ENCODE measurements at places on chromosomes 4 and X. TPM values are rescaled to one million over a fixed set of nuclear protein-coding genes. Genes with fewer than 3 reads are reported as not detected.

DNA sequence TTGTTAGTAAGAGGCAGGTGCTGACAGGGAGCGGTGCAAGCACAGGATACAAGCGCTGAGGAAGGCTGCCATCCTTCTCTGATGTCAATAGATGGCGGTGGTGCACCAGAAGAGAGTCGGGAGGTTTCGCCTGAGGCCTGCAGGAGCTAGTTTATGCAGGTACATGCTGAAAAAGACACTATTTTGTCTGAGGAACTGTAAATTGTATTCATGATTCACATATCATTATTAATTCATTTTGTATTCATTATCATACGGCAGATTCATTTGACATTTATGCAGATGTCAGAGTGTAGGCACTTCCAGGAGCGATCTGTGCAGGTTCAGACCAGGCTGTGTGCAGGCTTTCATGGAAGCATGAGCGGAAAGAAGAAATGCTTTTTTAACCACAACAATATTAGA, 824.0 kb downstream of the STIM2 start:
- no peak overlapping the region for H3K27ac ChIP-seq
- no peaks in the 10 kb centered on the region for H3K27me3 ChIP-seq
- H3K36me3 ChIP-seq, result no peaks in the 10 kb centered on the region
- peak; percentile 78 for DNase-seq
- H3K4me1 ChIP-seq, result no peaks in the 10 kb centered on the region

GRCh38 chr4:187181054-187181453, 457.4 kb upstream of the FAT1 start:
- no peaks in the 10 kb centered on the region for H3K4me1 ChIP-seq
- no peak overlapping the region for H3K27ac ChIP-seq
- H3K27me3 ChIP-seq, result no peaks in the 10 kb centered on the region
- H3K4me3 ChIP-seq, result no peak overlapping the region
- no peaks in the 10 kb centered on the region for H3K36me3 ChIP-seq

DNA sequence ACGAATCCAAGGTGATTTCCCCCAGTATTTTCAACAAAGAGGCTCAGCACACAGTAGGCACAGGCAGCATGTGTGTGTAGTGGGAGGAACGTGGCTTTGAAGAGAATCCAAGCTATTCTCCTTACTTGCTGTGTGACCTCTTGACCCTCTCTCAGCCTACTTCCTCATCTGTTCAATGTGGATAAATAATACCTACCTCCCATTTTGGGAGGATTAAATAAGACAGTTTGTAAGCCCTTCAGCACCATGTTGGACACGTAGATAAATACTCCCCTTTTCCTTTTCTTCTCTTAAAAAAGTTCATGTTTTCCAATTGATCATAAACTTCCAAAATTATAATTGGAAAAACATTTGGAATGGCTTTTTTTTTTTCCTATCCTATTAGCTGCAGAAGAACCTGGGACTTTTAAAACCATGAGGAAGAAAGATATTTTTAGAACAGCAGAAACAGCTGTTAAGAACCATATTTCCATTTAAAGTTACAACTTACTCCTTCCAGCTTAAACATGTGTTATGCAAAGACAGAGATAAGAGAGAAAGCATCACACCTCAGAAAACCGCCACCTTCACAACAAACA, 56.1 kb upstream of the TMEM131L start:
- H3K27ac ChIP-seq, result no peak overlapping the region
- no peak for DNase-seq
- H3K4me3 ChIP-seq, result no peak overlapping the region
- no peaks in the 10 kb centered on the region for H3K27me3 ChIP-seq
- H3K36me3 ChIP-seq, result no peaks in the 10 kb centered on the region

DNA sequence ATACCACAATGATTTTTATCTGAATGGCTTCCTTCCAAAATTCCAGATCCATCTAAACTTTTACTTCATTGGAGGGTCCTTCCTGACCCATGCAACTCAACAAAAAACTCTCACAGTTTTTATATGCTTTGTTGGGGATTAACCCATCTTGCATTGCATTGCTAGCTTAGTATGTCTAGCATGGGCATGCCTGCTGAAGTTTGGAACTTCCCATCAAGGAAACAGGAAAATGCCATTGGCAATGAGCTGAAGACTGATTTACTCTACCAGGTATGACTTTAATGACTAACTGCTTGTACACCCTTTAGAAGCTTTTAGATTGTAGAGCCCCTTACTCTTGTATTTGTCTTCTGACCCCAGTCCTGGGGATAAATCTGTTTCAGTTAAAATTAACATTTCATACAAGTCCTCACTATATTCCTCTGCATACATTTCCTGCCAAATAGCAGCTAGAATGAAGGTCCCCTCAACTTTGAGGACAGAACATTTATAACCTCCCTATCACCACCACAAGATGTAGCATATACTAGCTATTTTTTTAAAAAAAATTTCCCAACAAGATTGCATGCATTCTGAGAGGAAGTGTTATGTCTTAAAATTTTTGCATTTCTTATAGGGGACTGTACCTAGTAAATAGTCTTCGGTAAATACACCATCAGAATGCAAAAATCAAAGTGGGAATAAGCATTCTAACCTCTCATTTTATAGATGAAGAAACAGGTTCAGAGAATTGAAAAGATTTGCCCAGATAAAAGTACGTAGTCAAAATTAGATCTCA, 52.5 kb upstream of the ATXN3L start:
- no peak overlapping the region for H3K27ac ChIP-seq
- no peak for DNase-seq
- H3K27me3 ChIP-seq, result peaks cover 18% of the 10 kb centered on the region
- H3K36me3 ChIP-seq, result no peaks in the 10 kb centered on the region
- H3K4me3 ChIP-seq, result no peak overlapping the region

- H3K4me3 ChIP-seq, result no peak overlapping the region
- no peaks in the 10 kb centered on the region for H3K4me1 ChIP-seq
- H3K27ac ChIP-seq, result no peak overlapping the region
- no peaks in the 10 kb centered on the region for H3K36me3 ChIP-seq
- no peaks in the 10 kb centered on the region for H3K27me3 ChIP-seq
Observed at GRCh38 chr4:133483600-133484246, 334.6 kb downstream of the PCDH10 start.

- peaks cover 13% of the 10 kb centered on the region for H3K27me3 ChIP-seq
- H3K27ac ChIP-seq, result no peak overlapping the region
- no peak overlapping the region for H3K4me3 ChIP-seq
- peak; percentile 46 for DNase-seq
- H3K4me1 ChIP-seq, result peaks cover 7% of the 10 kb centered on the region
- H3K36me3 ChIP-seq, result no peaks in the 10 kb centered on the region
Observed at GRCh38 chr4:1050486-1051213, 39.2 kb downstream of the FGFRL1 start.

DNA sequence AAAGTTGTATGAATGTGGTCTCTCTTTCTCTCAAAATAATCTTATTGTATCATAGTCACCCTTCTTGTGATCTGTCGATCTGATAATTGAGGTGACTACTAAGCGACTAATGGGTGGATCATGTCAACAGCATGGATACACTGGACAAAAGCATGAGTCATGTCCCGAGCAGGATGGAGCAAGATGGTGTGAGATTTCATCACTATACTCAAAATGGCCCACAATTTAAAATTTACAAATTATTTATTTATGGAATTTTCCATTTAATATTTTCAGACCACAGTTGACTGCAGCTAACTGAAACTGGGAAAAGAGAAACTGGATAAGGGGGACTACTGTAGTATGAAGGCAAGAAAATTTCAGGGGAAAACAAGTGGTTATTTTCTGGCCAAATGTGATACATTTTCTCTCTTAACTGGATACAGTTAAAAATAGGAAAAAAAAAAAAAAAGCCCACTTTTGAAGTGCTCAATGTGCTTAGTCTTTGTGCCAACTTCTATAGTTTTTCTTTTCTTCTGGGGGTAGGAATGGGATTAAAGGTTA, 25.3 kb downstream of the FAM241A start:
- DNase-seq, result no peak
- peaks cover 3% of the 10 kb centered on the region for H3K36me3 ChIP-seq
- no peak overlapping the region for H3K27ac ChIP-seq
- H3K27me3 ChIP-seq, result no peaks in the 10 kb centered on the region
- H3K4me1 ChIP-seq, result no peaks in the 10 kb centered on the region
- H3K4me3 ChIP-seq, result no peak overlapping the region

- no peak overlapping the region for H3K4me3 ChIP-seq
- no peaks in the 10 kb centered on the region for H3K36me3 ChIP-seq
- no peak for DNase-seq
- H3K27ac ChIP-seq, result no peak overlapping the region
- no peaks in the 10 kb centered on the region for H3K4me1 ChIP-seq
Observed at GRCh38 chrX:14941301-14941700, 68.1 kb downstream of the MOSPD2 start.

- H3K27ac ChIP-seq, result no peak overlapping the region
- H3K4me1 ChIP-seq, result no peaks in the 10 kb centered on the region
- DNase-seq, result no peak
- no peaks in the 10 kb centered on the region for H3K27me3 ChIP-seq
Observed at GRCh38 chr4:90946945-90947344, 819.8 kb downstream of the CCSER1 start.

DNA sequence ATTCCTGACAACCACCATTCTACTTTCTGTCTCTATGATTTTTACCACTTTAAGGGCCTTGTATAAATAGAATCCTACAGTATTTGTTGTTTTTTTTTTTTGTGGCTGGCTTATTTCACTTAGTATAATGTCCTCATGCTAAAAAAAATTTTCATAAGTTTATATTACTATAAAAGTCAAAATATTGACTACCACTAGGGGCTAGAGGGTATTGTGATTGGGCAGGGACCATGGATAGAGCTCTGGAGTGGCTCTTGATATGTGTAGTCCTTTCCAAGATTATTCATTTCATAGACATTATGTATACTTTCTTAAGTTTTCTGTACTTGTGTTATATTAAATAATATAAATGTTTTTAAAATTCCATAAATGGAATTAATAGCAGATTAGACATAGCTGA, 34.6 kb downstream of the MYOZ2 start:
- no peak overlapping the region for H3K4me3 ChIP-seq
- no peaks in the 10 kb centered on the region for H3K27me3 ChIP-seq
- no peak for DNase-seq
- H3K27ac ChIP-seq, result no peak overlapping the region
- no peaks in the 10 kb centered on the region for H3K4me1 ChIP-seq
- H3K36me3 ChIP-seq, result no peaks in the 10 kb centered on the region

DNA sequence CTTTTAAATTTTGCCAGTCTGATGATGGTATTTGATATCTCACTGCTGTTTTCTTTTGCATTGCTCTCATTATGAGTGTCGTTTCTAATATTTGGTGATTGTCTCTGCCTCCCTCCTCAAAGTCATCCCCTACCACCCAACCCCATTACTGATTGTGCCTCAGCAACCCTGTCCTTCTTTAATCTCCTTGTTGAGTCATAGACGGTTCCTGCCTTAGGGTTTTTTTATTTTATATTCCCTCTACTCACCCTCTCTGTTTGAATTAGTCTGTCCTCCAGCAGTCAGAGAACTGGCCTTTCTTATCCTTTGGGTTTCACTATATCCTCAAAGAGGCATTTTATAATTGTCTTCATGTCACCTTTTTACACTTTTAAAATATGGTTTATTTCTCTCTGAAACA, 409.3 kb upstream of the CPEB2 start:
- DNase-seq, result no peak
- no peaks in the 10 kb centered on the region for H3K4me1 ChIP-seq
- H3K36me3 ChIP-seq, result no peaks in the 10 kb centered on the region
- H3K27me3 ChIP-seq, result no peaks in the 10 kb centered on the region
- H3K27ac ChIP-seq, result no peak overlapping the region

DNA sequence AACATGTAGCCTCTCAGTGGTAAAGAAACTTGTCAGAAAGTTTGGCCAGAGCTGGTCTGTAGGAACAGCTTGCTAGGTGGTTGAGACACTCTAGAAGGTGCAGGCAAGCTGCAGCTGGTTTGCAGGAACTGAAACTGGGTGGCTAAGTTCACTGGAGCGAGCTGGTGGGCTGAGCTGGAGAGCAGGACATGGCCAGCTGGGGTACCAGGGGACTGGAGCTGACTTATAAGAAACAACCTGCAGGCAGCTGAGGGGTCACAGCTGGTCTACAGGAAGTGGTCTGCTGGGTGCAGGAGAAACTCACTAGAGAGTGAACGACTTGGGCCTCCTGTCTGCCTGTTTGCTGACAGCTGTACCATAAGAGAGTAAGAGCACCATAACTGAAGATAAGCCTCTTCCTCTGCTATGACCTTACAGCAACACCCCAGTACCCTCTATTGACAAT, 157.1 kb upstream of the LNX1 start:
- H3K4me3 ChIP-seq, result no peak overlapping the region
- H3K27me3 ChIP-seq, result no peaks in the 10 kb centered on the region
- H3K4me1 ChIP-seq, result no peaks in the 10 kb centered on the region
- H3K36me3 ChIP-seq, result no peaks in the 10 kb centered on the region

- peak; percentile 91 for DNase-seq
- H3K27me3 ChIP-seq, result no peaks in the 10 kb centered on the region
- H3K27ac ChIP-seq, result peak overlapping the region; percentile 91
- peak overlapping the region; percentile 58 for H3K4me3 ChIP-seq
- no peaks in the 10 kb centered on the region for H3K4me1 ChIP-seq
Observed at GRCh38 chr4:145936142-145936996, 2.3 kb downstream of the ZNF827 start.

- no peak for DNase-seq
- no peaks in the 10 kb centered on the region for H3K36me3 ChIP-seq
- H3K27ac ChIP-seq, result no peak overlapping the region
- no peaks in the 10 kb centered on the region for H3K4me1 ChIP-seq
Observed at GRCh38 chr4:2273657-2274319, 11.9 kb upstream of the MXD4 start.

GRCh38 chr4:103075435-103075893, 1.1 kb downstream of the SLC9B2 start:
- DNase-seq, result no peak
- peaks cover 2% of the 10 kb centered on the region for H3K4me1 ChIP-seq
- peak overlapping the region; percentile 84 for H3K4me3 ChIP-seq
- no peaks in the 10 kb centered on the region for H3K36me3 ChIP-seq
- H3K27ac ChIP-seq, result no peak overlapping the region

GRCh38 chrX:129678614-129679195, 23.9 kb upstream of the APLN start:
- H3K4me3 ChIP-seq, result peak overlapping the region; percentile 15
- peak; percentile 15 for DNase-seq
- H3K27ac ChIP-seq, result peak overlapping the region; percentile 86
- H3K27me3 ChIP-seq, result no peaks in the 10 kb centered on the region
- peaks cover 8% of the 10 kb centered on the region for H3K4me1 ChIP-seq
- H3K36me3 ChIP-seq, result no peaks in the 10 kb centered on the region

GRCh38 chr4:80196259-80196921, 913 bp upstream of the PRDM8 start:
- DNase-seq, result no peak
- peaks cover 96% of the 10 kb centered on the region for H3K27me3 ChIP-seq
- no peak overlapping the region for H3K4me3 ChIP-seq
- no peaks in the 10 kb centered on the region for H3K4me1 ChIP-seq
- H3K36me3 ChIP-seq, result no peaks in the 10 kb centered on the region

DNA sequence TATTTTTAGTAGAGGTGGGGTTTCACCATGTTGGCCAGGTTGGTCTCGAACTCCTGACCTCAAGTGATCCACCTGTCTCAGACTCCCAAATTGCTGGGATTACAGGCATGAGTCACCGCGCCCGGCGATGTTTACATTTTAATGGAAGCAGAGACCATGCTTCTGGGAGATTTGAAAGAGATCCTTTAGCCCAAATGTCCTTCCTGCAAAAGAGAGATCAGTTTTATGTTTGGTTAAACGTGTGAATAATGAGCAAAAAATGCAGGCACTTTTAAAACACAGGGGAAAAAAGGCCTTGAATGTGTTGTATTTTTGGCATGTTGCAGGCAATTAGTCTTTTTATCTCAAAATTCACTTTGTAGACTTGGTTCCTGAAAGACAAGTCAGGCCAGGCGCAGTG, 95.8 kb upstream of the ELOVL6 start:
- DNase-seq, result no peak
- no peaks in the 10 kb centered on the region for H3K4me1 ChIP-seq

Gene MAP3K15
- total RNA-seq, result 2.1 TPM

Gene GPR50
- not detected for total RNA-seq

Gene EXOC1L
- not detected for total RNA-seq

Gene SHOX
- total RNA-seq, result not detected

Gene PRKG2
- total RNA-seq, result 3.3 TPM

Gene FAM156B
- 19.8 TPM for total RNA-seq

Gene DOCK11
- 27.0 TPM for total RNA-seq
